Sciatic nerve (tissue), 2 donors: ENCODE measurements at places on chromosomes 12 and 14. TPM values are rescaled to one million over a fixed set of nuclear protein-coding genes. Genes with fewer than 3 reads are reported as not detected.

Gene ESR2
- total RNA-seq: 0.76 TPM

Gene PITPNM2
- 24.7 TPM for total RNA-seq

Gene KRT86
- 0.45 TPM for total RNA-seq

Gene EPYC
- total RNA-seq: not detected

Gene PRR4
- 9.2 TPM for total RNA-seq

Gene ERP27
- 1.0 TPM for total RNA-seq

Gene CFAP251
- 3.8 TPM for total RNA-seq

Gene RHOJ
- total RNA-seq: 55.9 TPM

Gene SAMD4A
- total RNA-seq: 59.2 TPM

Gene BDKRB2
- 50.4 TPM for total RNA-seq

Gene DRAM1
- 21.6 TPM for total RNA-seq

Gene BEST3
- total RNA-seq: not detected

Gene LBHD2
- total RNA-seq: not detected

Gene MYG1
- total RNA-seq: 31.9 TPM

Gene AMIGO2
- 5.3 TPM for total RNA-seq

Gene COL2A1
- total RNA-seq: not detected

Gene TMEM63C
- not detected for total RNA-seq

Gene RPL10L
- not detected for total RNA-seq

Gene RAB5B
- 143 TPM for total RNA-seq

Gene AQP5
- 0.71 TPM for total RNA-seq
